Lung (tissue), 17 donors: ENCODE measurements at places on chromosomes 2 and 18. TPM values are rescaled to one million over a fixed set of nuclear protein-coding genes. Genes with fewer than 3 reads are reported as not detected.

SRD5A2 gene
- polyA plus RNA-seq: 0.35 TPM

TOGARAM2 gene
- 7.9 TPM for polyA plus RNA-seq

RAPH1 gene
- polyA plus RNA-seq: 7.2 TPM

COLEC11 gene
- polyA plus RNA-seq: 3.7 TPM

LYG1 gene
- 1.2 TPM for polyA plus RNA-seq
